ENCODE measurements at places on chromosomes 7 and 10.

- DNase-seq: no peak
Observed at GRCh38 chr7:143177374-143178119, 5.7 kb upstream of the TAS2R39 start.

GRCh38 chr10:75461672-75462649, 30.5 kb downstream of the LRMDA start:
- DNase-seq: no peak

DNA sequence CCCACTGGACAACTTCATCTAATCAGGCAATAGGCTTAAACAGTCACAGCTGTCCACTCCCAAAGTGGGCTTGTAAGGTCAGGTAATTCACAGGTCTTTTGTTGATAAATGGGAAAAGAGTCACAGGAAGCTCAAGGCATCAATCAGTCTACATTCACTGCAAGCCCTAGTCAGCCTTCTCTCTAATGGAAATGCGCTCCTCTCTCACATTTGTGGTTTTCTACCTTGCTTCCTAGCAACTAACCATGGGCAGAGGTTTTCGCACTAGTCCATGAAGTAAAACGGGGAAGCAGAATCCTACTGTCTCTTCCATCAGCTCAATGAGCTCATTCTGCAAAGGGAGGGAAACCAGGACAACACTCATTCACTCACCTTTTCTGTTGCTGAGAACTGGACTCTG, 53.5 kb upstream of the APBB1IP start:
- no peak for DNase-seq

DNA sequence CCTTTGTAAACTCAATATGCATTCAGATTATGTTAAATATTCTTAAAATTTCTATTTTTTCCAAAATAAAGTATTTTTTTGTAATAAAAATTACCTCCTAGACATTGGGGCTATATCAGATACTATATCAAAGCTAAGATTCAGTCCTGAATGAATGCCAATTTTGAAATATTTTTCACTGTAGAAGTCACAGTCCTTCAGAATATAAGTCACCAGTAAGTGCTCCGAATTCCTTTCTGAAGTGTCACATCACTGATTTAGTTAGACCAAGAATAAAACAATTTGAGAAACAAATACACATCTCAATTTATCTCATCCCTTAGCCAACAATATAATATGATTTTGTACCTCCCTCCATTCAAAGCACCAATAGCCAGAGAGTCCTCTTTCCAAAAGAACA, 33.9 kb upstream of the GSAP start:
- no peak for DNase-seq

DNA sequence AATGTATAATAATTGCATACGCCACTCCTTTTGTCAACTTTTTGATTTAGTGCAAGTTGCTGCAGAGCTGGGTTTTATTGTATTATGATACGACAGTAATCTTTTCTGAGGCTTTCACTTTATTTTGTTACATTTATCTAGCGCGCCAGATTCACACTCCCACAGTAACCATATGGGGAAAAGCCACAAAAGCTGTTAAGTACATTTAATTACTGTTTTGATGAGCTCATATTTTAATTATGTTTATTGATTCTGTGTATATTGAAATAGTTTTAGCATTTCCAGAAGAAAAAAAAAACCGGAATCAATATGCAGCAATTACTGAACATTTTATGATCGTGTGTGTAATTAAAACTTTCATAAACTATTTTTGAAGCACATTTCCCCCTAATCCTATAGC, 118.5 kb downstream of the RAB11FIP2 start:
- DNase-seq: no peak

DNA sequence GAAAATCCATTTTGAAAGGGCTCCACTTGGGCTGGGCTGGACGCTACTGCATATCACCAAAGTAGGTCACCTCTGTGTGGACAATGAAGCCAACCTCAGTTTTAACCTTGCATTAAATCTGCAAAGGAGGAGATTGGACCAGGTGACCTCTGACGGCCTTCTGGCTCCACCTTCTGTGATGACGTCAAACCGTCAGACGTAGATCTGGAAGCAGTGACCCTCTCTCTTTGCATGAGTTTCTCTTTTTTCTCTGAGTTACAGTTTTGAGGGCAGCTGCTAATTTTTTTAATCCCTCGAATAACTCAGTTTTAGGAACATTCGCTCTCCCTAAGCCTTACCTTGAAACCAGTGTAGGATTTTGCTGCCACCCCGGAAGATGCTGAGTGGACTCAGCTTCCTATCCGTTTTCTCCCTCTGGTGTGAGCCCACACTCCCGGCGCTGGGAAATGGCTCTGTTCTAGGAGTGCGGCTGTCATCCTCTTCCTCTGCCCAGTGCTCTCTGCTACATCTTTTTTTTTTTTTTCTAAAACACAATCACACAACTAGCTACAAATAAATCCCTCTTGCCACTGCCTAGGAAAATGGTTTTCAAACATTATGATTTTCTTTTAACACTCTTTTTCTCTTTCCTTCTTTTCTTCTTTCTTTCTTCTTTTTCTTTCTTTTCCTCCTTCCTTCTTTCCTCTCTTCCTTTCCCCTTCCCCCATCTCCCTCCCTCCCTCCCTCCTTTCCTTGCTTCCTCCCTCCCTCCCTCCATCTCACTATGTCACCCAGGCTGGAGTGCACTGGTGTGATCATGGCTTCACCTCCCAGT, 27.7 kb upstream of the NMT2 start:
- no peak for DNase-seq

GRCh38 chr10:99619090-99619800, 994 bp downstream of the SLC25A28 start:
- no peak for DNase-seq

GRCh38 chr7:80841423-80841955, 77.4 kb downstream of the SEMA3C start:
- DNase-seq: no peak

GRCh38 chr10:23493711-23494110, 54.8 kb downstream of the OTUD1 start:
- DNase-seq: no peak

DNA sequence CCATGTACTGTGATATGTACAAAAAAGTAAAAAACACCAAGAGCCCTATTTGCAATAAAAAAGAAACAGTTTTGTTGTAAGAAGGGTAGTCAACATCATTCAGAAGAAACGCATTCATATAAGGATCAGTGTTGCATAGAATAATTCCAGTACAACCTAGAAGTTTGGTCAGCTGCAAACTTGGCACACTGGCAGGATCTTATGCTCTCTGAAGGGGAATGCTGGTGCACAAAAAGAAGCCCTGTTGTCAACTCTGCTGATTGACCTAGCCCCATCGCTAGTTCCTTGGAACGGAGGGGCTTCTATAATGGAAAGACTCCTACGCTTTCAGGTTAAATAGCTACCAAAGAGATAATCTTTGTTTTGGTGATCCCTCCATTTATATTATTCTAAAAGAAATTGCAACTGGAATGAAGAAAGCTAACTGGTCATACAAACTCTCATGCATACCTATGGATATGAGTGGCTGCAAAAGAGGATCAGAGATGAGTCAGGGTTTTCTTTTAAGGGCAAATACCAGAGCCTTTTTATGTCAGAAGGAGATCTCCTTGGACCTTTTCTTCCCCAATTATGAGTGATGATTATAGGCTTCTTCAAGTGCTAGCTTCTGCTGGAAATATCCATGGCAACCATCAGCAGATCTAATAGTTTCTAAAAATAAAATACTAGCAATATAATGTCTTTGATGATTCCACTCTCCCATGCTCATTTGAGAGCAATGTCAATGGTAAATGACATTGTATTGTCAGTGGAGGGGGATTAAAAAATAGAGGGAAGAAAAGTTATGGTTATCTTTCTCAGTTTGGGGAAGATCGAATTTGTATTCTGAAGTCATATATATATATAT, 312.4 kb upstream of the CACNA2D1 start:
- DNase-seq: no peak

GRCh38 chr7:81990395-81990794, 220.5 kb upstream of the HGF start:
- no peak for DNase-seq

DNA sequence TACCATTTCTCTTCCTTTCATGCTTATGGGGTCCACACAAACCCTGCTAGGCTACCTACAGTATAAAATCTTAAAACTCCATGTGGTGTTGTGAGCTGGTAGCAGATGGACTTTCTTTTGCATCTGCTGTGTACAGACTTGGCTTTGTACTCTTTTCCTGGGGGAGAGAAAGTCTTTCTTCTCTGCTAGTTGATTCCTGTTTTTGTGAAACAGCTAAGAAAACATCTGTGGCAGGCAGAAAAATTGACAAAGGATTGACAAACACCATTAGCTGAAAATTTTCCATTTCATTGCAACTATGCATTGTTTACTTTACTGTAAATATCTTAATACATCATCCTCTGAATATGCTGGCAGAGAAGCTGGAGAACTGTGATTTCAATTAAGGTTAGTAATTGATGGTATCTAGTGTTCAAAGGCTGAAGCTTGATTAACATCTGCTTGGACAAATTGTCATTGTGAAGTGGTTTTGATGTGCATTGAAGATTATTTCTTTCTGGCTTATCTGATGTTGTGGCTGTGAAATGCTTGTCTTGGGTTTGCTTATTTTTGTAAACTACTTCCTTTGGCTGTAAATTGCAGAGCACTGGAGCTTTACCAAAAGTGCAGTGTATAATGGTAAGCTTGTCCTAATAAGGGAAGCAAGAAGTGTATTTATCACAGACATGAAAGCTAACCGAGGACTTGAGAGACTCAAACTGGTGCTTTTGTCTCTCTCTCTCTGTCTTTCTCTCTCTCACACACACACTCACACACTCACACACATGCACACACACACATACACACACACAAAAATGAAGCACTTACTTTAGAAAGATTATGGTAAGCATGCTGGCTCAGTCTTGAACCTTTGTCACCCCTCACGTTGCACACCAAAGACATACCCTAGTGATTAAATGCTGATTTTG, at the start of gene FOXP2:
Gene FOXP2, plus strand, starts transcription at position 660 of the 908 bp plus-strand sequence. CDS start 11,697 bp downstream, outside the sequence.
- DNase-seq: no peak
